ENCODE measurements at places on chromosomes 3 and 15.

DNA sequence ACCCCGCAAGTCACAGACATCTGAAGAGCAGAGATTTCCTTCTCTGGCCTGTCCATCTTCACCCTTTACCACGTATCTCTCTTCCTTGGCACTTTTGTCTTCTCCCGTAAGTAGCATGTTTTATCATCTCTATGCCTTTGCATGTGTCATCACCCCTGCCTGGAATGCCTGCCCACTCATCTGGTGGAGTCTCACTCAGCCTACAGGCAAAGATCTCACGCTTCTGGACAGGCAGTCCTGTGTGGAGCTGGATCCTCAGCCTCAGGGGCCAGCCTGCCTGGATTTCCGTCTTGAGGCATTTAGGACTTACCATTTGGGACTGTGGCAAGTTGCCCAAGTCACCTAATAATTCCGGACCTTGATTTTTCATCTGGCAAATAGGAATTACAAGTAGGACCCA is 114.3 kb upstream of the CACNA2D3 start:
- DNase-seq: no peak

- DNase-seq: no peak
Measured at GRCh38 chr3:154953538-154953937, 126.6 kb upstream of the MME start.

DNA sequence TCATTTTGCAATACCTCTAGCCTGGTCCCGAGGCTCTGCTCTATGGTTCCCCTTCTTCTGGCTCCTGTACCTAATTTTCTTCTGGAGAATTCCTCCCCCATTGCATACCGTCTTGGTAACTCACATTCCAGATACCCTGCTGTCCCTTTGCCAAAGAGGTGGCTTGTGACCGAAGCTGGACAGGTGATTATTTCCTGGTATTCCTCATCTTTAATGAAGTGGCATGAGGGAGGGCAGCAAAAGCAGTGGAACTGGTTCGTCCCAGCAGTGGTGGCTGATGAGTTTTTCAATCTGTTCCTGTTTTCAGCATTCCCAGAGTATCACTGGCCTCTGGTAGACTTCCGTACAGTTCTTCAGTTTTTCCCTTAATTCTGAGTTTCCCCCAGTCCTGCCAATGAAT is 186.2 kb upstream of the CADPS start:
- no peak for DNase-seq

GRCh38 chr3:123129532-123129931 is 62.7 kb downstream of the PDIA5 start:
- no peak for DNase-seq

GRCh38 chr3:81601707-81602305 is 159.6 kb downstream of the GBE1 start:
- peak; percentile 15 for DNase-seq

DNA sequence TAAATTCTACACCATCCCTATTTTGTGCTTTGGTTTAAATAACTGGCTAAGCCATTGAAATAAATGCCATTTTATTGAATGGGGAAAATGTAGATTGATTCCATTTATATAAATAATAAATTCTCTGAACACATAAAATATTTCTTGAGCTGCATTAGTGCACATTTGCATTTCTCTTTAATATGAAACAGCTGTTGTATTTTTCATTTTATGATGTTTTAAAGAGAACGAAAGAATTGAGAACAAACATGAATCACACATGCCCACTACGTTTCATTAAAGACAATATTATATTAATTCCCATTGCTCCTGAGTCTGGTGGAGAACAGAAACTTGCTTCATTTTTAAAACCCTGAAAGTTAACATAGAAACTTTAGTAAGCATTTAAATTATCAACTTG is 235.7 kb upstream of the CFAP20DC start:
- DNase-seq: no peak

DNA sequence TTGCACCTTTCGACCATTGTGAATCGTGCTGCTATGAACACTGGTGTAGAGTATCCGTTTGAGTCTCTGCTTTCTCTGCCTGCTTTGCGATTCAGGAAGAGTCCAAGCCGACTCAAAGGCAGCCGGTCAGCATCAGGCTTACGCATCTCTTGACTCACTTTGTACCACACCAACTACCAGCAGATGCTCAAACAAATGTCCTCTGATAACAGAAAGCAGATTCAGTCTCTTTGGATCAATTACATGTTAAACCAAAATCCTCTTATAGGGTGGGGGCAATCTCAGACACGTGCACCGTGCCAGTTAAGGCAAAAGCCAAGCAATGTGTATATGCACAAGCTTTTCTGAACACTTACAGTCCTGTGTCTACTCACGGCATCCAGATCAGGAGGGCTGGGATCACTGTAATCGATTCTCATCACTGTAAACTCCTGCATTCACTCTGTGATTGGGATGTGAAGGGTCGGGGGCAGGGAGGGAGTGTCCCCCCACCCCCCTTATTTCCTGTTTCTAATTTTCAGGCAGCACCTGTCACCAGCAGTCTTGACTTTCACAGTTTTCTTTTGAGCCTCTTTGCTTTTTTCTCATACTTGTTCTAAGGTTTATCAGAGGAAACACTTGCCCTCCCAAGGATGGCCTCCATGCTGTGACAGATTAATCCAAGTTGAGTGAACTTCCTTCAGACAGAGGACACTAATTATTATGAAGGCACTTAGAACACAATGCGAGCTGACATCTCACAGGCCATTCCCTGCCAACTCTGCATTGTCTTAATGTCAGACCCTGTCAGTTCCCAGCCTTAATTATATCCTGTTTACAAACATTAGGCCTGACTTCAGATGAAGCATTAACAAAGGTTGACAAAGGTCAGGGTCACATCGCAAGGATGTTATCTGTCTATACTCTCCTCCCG is 153.5 kb downstream of the MECOM start:
- DNase-seq: no peak

DNA sequence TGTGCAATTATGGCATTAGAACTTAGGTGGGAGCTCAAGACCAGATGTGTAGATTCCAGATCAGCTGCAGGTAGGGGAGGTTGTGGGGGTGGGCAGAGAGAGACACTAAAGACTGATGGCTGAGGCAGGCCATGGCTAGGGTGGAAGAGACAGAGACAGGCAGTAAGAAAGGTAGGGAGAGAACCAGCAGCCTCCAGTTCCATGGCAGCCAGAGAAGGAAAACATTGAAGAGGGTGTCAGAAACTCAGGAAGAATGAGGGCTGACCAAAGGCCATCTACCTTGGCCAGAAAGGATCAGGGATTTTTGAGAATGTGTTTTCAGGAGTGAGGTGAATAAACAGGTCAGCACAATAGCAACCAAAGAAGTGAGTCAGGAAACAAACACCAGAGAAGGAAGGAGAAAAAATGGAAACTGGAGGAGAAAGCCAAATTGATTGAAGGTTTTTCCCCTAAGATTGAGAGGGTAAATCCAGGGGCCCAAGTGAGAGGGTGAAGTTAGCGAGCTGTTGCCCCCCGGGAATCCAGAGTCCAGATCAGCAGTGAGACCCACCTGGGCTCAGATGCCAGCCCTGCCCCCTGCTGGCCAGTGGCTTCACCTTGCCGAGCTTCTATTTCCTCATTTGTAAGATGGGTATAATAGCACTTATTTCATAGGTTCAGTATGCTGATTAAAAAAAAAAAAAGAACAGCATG is 41.0 kb downstream of the ABHD2 start:
- no peak for DNase-seq

GRCh38 chr15:33963831-33964664 is 4.2 kb upstream of the CHRM5 start:
- peak; percentile 39 for DNase-seq

- peak; percentile 51 for DNase-seq
Measured at GRCh38 chr15:80580106-80580505, 115.0 kb upstream of the ABHD17C start.

- no peak for DNase-seq
Measured at GRCh38 chr15:60797444-60798040, 318.6 kb upstream of the ICE2 start.

DNA sequence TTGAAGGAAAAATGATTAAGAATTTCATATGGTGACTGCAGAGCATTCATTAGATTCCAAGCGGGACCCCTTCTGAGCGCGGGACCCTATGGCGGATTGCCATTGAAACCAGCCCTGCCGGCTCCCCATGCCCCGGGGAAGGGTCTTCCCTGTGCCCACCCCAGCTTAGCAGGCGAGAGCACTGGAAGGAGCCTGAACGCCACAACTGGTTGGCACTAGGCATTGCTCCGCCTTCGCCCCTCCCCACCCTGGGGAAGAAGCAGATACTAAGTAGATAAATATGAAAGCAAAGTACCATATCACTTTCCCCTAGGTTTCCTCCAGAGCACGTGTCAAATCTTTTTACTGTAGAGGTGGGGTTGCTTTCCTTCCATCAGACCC is 70.7 kb downstream of the CYP19A1 start:
- no peak for DNase-seq

- DNase-seq: no peak
Measured at GRCh38 chr15:85600001-85600400, 194.7 kb downstream of the KLHL25 start.

- DNase-seq: no peak
Measured at GRCh38 chr15:93428150-93428549, 339.1 kb upstream of the RGMA start.

DNA sequence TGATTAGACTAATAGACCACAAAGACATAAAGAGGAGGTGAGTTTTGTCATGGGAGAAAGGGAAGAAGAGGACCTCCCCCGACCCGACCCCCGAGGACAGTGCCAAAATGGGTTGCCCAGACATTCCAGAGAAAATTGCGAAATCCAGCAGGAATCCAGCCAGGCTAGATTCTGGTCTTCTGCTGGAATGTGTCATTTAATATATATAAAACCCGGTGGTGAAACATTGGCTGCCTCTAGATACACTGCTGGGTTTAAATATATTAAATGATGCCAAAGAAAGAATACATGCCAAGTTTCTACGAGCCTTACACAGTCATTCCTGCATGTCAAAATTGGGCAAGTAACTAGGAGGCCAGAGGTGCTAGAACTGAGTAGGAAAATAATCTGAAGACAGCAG is 45.3 kb upstream of the SPESP1 start:
- no peak for DNase-seq

DNA sequence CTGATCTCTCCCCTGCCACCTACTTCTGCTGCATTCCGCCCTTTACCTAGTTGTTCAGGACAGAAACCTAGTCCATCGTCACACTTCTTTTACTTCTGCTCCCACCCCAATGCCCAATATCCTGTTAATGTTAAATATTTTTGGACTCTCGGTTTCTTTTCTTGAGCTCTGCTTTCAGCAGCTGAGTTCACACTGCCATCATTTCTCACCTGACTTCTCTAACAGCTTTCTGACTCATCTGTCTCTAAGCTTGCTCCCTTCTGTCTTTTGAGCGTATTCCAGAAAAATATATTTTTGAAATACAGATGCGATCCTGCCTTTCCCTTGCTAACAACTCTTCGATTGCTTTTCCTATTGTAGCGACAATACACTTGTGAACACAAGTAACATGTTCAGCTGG is 183.4 kb downstream of the KLHL25 start:
- DNase-seq: no peak

- no peak for DNase-seq
Measured at GRCh38 chr15:55241891-55242290, 45.1 kb upstream of the RSL24D1 start.

- no peak for DNase-seq
Measured at GRCh38 chr15:39846108-39846507, 63.5 kb upstream of the FSIP1 start.

DNA sequence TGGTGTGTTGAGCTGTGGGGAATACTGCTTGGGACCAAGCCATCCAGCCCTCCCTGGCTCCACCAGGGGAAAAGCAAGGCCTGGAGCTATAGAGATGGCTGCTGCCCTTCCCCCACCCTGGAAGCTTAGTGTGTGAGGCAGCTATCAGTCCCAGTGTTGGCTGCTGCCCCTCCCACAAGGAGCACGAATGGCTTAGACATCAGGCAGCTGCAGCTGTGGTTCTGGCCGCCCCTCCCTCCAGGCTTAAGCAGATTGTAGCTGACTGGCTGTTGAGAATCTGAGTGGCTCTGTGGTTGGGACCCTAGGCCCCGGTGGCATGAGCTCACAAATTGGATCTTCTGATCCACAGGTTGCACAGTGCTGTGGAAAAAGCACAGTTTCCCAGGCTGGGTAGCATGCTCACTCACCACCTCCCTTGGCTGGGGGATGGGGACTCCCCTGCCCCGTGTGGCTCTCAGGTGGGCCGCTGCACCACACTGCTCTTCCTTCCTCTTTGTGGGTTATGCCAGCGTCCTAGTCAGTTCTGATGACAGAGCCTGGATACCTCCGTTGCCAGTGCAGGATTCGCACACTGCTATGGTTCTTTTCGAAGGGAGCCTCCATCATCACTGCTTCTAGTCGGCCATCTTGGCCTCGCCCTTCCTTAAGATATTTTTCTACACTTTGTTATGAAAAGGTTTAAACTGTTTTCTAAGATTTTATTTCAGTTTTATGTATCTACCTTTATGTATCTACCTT is 21.2 kb upstream of the SUCNR1 start:
- no peak for DNase-seq

DNA sequence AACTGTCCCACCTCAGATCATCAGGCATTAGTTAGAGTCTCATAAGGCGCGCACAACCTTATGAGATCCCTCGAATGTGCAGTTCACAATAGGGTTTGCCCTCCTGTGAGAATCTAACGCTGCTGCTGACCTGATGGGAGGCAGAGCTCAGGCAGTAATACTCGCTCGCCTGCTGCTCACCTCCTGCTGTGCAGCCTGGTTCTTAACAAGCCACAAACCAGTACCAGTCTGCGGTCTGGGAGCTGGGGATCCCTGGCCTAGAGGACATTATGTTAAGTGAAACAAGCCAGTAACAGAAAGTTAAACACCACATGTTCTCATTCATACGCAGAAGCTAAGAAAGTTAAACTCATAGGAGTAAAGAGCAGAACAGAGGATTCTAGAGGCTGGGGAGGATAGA is 47.0 kb downstream of the MAP3K13 start:
- no peak for DNase-seq

- no peak for DNase-seq
Measured at GRCh38 chr15:39315206-39315850, 265.6 kb upstream of the THBS1 start.

GRCh38 chr3:187721055-187721454 is 18.7 kb upstream of the RTP2 start:
- DNase-seq: no peak

GRCh38 chr3:187237741-187238140 is 40.5 kb downstream of the RTP1 start:
- DNase-seq: no peak

DNA sequence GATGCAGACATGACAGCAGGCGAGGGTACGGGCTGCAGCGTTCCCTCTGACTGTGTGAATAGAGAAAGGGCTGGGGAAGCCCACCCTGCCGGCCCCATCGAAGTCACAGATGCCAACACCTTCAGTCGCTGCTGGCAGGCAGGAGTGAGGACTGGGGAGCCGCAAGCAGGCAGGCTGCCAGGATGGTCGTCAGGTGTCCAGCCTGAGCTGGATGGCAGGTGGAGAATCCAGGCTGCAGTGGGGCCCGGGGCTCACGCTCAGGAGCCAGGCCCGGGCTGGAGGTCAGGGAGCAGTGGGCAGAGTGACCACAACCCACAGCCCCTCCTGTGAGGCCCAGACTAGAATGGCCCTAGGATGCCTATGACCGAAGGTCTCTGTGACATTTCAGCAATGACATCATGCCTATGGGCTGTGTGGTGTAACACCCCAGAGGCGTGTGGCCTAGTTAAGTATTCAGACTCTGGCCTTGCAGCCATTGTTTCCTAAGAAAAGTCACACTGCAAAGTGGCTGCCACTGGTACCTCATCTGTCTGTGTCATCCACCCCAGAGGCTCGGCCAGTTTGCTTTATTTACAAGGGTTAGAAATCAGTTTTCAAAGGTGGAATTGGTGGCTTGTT is 15.7 kb downstream of the PRR23E start:
- peak; percentile 46 for DNase-seq

GRCh38 chr15:99320374-99321215 is 69.3 kb downstream of the LRRC28 start:
- no peak for DNase-seq

GRCh38 chr3:41158947-41159346 is 40.4 kb upstream of the CTNNB1 start:
- peak; percentile 6 for DNase-seq

Measured in suppressor macrophage treated with lipopolysaccharide for 4 hours (primary cell).